Stimulated activated CD8-positive, alpha-beta memory T cell treated with anti-CD3 and anti-CD28 coated beads, Interleukin-7, amount 100 ng/mL, for 48 hours (primary cell): ENCODE measurements at places on chromosomes 1 and 21.

GRCh38 chr1:56712150-56712549 is 67.0 kb downstream of the PRKAA2 start:
- no peak for DNase-seq

DNA sequence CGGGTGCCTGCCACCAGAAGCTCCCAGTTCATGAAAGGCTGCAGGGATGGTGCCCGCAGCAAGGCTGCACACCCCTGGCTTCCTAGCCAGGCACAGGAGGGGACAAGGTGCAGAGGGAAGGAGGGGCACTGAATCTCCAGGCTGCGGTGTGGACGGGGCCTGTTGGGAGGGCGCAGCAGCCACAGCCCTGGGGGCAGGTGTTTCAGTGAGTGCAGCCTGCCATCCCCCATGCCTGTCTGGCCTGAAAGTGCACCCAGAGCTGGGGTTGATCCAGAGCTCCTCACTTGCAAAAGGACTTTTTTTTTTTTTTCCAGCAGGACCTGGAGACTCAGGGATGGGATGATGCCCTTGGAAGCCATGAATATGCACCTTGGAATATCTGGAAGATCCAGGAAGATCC is 153.7 kb upstream of the C1orf174 start:
- no peak for DNase-seq

GRCh38 chr1:229539863-229540506 is 18.5 kb downstream of the ABCB10 start:
- no peak for DNase-seq

GRCh38 chr1:203135636-203136305 is 8.2 kb downstream of the ADORA1 start:
- no peak for DNase-seq
